ENCODE measurements at places on chromosomes 2 and 18. TPM values are rescaled to one million over a fixed set of nuclear protein-coding genes. Genes with fewer than 3 reads are reported as not detected.

DNA sequence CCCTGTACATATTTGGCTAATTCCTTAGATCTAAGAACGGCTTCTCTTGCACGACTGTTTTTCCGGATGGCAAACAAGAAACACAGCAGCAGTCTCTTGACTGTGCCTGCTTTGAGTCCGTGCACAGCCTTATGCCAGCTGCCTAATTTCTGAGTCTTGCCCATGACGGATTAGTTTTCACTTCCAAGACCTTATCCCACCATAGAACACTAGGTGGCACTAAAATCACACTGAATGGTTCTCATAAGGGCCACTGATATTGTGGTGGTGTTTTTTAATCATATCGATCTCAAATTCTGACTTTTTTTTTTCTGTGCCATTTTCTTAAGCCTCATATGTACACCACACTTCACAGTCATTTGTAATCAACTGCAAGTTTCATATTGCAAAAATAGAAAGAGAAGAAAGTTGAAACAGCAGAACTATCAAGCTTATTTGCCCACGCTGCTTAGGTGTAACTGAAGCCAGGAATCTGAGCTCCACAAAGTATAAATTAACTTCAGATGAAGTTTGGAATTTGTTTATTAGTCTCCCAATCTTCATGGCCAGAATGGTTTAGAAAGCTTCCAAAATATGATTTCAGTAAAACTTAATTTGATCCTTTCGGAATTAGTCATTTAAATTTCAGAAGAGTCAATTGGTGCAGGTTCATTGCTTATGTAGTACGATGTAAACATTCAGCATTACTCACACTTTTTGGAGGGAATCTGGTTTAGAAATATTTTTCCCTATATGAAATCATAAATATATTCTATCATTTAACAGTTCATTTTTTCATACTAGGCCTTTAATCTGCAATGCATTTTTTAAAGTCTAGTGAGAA, 45.5 kb upstream of the SCN7A start:
- DNase-seq, result no peak

DNA sequence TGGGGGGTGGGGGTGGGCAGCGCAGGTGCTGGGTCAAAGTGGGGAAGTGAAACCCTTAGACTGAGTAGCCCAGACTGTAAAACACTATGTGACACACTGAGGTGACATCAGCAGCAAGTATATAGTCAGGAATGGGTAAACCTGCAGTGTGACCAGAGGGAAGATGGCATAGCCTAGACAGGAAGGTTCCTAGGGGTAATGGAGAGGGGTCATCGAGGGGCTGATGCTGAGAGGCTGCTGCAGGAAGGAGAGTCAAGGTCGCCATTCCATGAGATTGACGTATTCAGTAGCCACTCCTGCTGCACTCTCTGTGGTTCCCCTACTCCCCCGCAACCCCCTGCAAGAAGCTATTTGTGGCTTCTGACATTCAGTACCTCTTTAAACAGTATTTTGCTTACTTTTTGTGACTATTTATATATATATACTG, 111.7 kb downstream of the CHST9 start:
- DNase-seq, result no peak

Gene MPP4
- 0.25 TPM for total RNA-seq

DNA sequence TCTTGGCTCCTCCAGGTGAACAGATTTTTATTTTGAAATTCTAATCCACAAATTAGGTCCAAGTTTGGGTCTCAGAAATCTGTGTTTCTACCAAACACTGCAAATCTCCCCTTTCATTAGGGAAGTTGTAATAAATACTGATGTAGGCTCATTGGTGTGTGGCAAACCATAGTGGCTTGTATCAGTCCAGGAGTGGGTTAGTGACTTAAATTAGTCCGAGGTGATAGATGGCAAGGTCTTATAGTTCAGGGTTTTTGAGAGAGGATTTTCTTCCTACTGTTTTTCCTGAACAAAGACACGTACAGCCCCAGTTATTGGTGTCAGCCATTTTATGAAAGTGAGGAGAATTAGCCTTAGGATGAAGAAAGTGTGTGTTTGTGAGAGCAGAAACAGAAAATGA, 74.6 kb downstream of the RPRM start:
- no peak for DNase-seq

Gene ZBTB7C
- 56.6 TPM for total RNA-seq

- DNase-seq, result no peak
Measured at GRCh38 chr2:98032086-98032485, 36.3 kb upstream of the TMEM131 start.

- DNase-seq, result no peak
Measured at GRCh38 chr2:226057914-226058313, 658.4 kb downstream of the NYAP2 start.

Gene ANKRD30B
- total RNA-seq, result 0.34 TPM

- no peak for DNase-seq
Measured at GRCh38 chr2:28291811-28292440, 100.7 kb upstream of the FOSL2 start.

- no peak for DNase-seq
Measured at GRCh38 chr2:97740590-97741182, 27.3 kb downstream of the ZAP70 start.

Gene DSC2
- 222 TPM for total RNA-seq

Gene SS18
- total RNA-seq, result 61.8 TPM

Gene TFPI
- total RNA-seq, result 31.5 TPM

DNA sequence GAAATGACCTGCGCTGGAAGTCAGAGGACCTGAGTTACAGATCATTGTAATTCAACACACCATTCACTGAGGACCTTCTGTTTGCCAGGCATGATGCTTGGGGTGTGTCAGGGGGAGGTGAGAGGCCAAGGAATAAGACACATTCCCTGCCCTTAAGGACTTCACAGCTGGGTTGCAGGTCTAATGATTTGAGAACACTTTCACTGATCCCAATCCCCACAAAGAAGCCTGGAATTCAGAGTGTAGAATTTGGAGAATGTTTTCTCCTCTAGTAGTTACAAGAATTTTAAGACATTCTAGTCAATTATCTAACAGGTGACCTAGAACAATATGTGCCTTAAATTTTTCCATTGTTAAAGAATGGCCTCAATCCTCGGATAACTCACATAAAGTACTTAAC, 322.4 kb downstream of the TNS1 start:
- no peak for DNase-seq

GRCh38 chr2:31523871-31524492, 56.8 kb downstream of the SRD5A2 start:
- DNase-seq, result no peak

GRCh38 chr2:237577956-237578870, 11.8 kb downstream of the PRLH start:
- no peak for DNase-seq

- no peak for DNase-seq
Measured at GRCh38 chr2:88671786-88672427, 19.6 kb upstream of the RPIA start.

GRCh38 chr18:9994026-9994570, 80.3 kb downstream of the VAPA start:
- no peak for DNase-seq

GRCh38 chr2:45000341-45000901, 8.8 kb downstream of the SIX2 start:
- no peak for DNase-seq

Gene IGFBP5
- 36.4 TPM for total RNA-seq
